Right cardiac atrium (tissue), 5 donors: ENCODE measurements at places on chromosomes 6 and 20. TPM values are rescaled to one million over a fixed set of nuclear protein-coding genes. Genes with fewer than 3 reads are reported as not detected.

HRH3 gene
- not detected for total RNA-seq

GPX5 gene
- total RNA-seq: not detected

MAS1L gene
- total RNA-seq: not detected

ANKEF1 gene
- 2.1 TPM for total RNA-seq

PRR18 gene
- total RNA-seq: not detected
